COLO829 (cell line): ENCODE measurements at places on chromosomes 6 and 20.

DNA sequence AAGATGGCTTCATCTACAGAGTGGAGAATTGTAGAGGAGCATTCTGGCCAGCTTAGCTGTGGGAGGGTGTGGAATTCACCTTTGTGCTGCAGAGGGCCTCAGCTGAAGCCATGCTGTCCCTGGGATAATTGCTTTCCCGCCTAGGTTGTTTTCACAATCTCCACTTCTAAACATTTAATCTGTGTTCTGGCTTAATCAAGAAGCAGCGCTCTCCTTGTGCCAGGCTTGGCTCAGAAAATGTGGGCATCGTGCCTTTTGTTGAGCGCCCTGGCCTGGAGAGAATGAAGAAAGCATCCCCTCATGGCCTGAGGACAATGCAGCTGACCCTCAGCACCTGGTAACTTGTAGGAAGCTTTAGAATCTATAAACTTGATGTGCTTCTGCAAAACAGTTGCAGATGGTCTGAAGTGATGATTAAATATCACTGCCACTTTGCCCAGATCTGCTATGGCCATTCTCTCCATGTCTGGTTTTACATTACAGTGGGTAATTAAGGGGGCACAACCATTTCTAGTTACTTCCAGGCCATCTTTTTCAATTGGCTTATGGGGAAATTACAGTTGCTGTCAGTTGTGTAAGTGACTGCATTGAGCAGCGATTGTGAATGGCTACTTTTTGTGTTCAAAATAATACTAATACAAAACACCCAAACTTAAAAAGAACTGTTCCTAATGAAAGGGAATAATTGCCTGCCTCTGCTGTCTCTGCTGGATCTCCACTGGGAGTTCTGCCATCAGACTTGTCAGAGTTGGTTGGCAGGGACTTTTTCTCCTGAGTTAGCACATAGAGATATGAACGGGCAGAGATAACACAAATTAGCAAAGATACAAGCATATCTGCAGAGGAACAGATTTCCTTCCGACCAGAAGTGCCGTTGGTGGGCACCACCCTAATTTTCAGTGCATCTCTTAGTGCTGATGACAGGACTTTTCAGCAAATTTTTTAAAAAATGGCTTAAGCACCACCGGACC is 18.4 kb downstream of the CTNNBL1 start:
- DNase-seq: no peak

- DNase-seq: no peak
Observed at GRCh38 chr20:38665506-38666285, 58.6 kb upstream of the SLC32A1 start.

- DNase-seq: no peak
Observed at GRCh38 chr20:48789781-48790472, 37.9 kb downstream of the PREX1 start.

GRCh38 chr6:26576929-26577719 is 19.6 kb upstream of the ABT1 start:
- peak; percentile 88 for DNase-seq

DNA sequence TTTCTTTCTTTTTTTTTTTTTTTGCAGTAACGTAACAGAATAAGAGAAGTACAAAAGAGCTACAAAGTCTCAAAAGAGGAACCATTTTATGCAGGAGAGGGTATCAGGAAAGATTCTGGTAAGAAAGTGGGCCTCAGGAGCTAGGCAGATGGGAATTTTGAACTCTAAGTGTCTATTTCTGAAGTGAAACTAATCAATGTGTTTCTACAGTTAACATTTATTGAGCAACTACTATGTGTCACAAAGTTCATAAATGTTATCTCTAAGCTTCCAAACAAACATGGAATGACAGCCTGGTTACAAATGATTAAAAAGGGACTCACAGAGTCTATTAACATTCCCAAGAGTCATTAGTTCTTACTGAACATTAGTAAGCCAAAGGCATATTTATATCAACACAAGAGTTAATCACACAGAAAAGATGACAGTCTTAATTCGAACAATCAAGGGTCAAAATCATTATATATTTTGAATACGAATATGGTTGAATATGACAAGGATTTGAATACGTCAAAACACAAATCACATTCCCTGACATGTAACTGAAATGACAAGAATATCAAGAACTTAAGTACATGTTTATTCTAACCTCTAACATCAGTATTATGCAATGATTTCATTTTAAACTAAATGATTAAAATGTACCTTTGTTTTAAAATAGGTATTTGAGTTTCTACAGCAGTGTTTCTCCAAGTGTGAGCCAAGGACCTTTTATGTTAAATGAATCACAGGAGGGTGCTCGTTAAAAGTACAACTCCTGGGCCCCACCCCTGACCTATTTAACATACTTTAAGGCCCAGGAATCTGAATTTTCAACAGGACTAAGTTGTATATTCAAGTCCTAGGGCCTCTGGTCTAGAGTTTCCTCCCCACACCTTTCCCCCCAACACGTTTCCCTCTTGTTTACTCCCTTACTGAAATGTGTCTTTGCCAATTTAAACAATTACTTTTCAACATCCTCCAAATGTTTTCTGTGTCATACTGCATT is 89.7 kb downstream of the ATXN1 start:
- DNase-seq: no peak
